ENCODE measurements at places on chromosomes 6 and 20.

DNA sequence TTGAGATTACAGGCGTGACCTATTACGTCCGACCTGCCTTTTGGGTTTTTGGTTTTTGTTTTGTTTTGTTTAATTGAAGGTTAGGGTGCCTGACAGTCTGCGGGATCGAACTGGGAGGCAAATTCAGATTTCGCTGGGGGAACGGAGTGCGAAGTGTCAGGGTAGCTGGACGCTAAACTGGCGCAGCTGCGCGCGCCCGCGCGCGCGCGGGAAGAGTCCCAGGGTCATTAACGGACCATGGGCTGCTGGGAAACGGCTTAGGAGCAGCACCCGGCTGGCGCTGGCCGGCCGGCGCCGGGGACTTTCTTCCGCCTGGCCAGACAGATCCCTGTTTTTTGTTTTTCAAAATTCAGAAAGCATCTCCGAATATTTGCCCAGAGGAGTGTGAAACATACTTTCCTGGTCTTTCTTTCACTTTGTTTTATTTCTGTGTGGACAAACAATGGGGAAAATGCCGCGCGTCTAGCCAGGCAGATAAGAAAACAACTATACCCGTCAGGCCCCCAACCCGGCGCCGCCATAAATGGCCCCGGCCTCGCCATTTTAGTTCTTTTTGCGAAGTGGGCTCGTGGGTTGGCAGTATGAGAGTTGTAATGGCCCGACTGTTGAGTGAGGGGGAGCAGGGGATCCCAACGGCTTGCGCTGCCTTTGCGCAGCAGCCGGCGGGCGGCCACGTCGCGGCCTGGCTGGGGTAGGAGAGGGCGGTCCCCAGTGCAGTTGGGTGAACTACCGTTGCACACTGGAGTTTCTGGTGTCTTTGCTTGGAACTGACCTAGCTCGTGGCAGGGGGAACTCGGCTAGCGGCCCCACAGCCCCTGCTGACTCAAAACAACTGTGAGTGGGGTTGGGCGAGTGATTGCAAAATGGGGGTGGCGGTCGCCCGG is 7.1 kb downstream of the HSPA1B start:
- DNase-seq = no peak

DNA sequence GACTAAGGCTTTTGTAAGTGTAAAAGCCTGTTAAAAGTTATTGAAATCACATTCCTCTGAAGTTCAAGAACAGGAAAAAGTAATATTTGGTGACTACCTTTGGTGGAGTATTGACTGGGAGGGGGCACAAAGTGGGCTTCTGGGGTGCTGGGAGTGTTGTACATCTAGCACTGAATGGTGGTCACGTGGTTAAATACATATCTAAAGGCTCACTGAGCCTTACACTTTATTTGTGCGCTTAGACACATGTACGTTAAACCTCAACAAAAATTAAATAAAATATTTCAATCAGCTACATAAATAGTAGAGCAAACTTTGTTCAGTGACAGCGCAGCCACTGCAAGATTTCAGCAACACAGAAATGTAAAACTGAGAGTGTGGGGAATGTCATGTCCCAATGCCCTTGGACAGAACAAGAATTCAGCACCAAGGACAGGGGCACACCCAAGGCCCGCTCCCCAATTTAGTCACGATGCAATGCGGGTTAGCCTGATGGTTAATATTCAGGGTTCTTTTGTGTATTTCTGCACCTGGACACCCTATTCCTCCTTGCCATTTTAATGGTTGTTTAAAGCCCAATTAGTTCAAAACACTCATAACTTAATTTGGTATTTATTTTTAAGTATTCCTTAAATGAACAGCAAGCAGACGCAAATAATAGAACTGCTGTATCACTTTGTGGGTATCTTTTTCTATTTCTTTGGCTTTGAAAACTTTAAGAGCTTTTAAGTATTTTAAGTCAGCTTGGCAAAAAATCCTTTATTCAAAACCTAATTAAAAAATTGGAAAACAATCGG is 37.4 kb downstream of the ANGPT4 start:
- DNase-seq = no peak

DNA sequence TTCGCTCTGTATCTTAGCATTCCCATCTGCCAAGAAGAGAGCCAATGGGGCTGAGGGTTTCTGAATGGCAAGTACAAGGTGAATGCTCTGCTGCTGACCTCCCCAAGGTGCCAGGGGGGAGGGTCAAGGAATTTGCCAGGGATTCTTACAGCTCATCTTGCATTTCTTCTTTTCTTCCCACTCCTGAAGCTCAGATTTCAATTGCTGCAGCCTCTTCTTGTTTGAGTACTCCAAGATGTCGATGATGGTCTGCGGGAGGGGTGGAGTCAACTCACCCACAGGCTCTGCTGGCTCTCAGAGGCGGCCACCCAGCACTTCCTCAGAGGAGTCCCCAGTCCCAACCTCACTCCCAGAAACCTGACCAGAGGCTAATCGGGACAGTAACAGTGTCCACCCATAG is 12.4 kb downstream of the C20orf96 start:
- DNase-seq = no peak

DNA sequence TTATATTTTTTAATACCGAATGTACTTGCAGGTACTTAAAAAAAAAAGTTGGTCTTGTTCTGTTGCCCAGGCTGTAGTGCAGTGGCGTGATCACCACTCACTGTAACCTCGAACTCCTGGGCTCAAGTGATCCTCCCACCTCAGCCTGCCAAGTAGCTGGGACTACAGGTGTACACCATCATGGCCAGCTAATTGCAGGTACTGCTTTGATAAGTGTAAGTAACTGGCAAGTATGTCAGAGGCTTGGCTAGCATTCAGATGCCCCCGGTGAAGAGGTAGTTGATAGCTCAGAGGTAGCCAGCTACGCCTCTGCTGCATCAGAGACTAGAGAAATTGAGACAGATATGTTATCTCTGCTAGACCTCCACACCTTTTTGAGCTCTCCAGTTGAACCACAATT is 40.5 kb downstream of the BTBD9 start:
- DNase-seq = no peak

GRCh38 chr20:62703853-62704228 is 4.8 kb upstream of the NTSR1 start:
- DNase-seq = no peak

GRCh38 chr20:32249030-32249738 is 28.3 kb upstream of the KIF3B start:
- no peak for DNase-seq

- no peak for DNase-seq
Measured at GRCh38 chr20:90651-91050, 3.2 kb downstream of the DEFB125 start.

DNA sequence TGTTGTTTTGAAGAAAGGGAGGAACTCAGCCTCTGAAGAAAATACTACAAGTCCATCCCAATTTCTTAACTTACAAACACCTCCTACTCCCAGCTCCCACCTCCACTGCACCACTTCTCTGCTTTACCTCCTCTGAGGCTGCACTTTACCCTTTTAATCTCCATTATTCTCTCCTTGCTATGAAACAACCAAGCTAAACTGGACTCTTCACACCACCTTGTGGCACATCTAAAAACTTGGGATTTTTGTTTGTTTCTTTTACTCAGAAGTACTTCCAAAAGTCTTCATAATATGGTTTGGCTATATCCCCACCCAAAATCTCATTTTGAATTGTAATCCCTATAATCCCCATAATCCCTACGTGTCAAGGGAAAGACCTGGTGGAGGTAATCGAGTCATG is 142.2 kb downstream of the MOXD1 start:
- no peak for DNase-seq

DNA sequence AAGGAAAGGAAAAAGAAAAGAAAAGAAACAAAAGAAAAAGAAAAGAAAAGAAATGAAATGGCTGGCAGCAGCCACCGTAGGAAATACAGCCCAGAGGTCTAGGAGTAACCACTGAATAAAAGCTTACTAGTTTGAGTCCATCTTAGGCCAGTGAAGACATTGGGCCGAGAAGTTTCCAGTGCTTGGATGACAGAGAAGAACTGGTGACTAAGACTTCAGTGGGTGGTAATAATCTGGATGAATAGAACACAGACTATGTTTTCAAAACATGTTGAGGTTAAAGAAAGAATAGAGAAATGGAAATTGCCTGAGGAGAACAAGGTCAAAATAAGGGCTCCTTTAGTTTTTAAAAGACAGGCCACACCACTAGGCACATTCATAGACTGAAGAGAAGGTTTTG is 198.8 kb downstream of the ATXN1 start:
- no peak for DNase-seq

DNA sequence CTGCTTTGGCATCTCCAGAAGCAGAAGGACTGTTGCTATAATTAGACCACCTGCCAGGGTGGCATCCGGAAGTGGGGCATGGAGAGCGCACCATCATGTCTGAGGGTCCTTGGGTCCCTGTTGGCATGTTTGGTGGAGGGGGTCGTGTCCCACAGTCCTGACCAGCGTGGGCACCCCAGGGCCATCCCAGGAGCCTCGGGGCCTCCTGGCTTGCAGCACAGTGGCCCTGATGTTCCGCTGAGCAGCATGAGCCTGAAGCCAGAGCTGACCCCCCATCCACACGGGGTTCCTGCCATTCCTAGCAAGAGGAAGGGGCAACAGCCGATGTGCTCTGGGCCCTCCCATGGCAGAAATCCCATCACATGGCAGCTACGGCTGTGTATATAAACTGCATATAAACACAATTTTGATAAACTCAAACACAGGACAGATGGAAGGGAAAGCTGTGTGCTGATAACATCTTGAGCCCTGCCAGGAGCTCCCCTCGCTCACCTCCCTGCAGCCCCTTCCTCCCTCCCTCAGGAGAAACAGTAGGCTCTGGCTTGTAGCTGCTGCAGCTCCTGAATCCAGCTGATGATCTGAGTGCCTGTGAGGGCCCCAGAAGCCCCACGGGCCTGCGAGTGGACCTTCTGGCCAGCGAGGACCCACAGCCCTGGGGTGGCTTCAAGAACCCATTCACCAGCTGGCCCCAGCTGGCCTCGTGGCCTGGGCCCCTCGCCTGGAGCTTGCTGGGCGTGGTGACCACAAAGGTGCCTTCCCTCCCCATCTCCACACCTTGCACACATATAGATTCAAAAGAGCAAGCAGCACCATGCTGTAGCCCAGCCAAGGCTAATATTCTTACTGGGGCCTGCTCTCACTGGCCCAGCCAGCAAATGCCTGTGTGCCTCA is 321.6 kb downstream of the CDH4 start:
- no peak for DNase-seq

GRCh38 chr6:30544666-30545272 is 11.5 kb downstream of the GNL1 start:
- no peak for DNase-seq

DNA sequence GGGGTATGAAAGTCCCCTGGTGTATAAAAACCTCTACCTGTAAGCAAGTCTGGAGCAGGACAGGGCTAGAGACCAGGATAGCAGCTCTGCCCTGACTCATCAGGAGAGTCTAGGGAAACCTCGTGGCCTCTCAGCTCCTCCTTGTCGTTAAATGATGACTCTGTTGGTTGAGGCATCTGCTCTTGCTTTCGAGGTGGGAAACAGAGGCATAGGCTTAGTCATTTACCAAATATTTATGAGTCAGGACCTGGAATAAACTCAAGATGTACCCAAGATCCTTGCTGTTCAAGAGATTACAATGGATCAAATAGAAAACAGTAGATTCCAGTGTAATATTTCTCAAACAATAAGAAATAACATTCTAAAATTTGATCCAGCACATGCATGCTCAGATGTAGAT is 5.5 kb downstream of the MANBAL start:
- no peak for DNase-seq

GRCh38 chr6:11232770-11233626 is 530 bp upstream of the NEDD9 start:
- no peak for DNase-seq

GRCh38 chr6:46262928-46263706 is 92.3 kb upstream of the ENPP5 start:
- no peak for DNase-seq

DNA sequence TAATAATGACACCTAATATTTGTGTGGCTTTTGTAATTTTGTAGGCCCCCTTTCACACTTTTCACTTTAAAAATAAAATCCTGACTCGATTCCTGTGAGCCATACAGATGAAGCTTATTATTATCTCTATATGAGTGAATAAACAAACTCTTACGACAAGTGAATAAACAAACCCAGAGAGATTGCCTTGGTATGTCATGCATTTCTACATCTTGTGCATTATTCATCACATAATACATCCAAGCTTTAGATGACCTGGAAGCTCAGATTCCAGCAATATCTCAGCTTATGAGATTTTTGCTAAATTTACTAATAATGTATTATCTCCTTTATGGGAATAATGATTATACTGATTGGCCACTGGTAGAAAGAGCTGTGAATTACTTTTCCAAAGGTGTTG is 248.2 kb downstream of the TBX18 start:
- DNase-seq = no peak

GRCh38 chr6:34494973-34495372 is 29.1 kb downstream of the PACSIN1 start:
- DNase-seq = no peak

- DNase-seq = no peak
Measured at GRCh38 chr6:72218125-72218524, 331.8 kb downstream of the RIMS1 start.

DNA sequence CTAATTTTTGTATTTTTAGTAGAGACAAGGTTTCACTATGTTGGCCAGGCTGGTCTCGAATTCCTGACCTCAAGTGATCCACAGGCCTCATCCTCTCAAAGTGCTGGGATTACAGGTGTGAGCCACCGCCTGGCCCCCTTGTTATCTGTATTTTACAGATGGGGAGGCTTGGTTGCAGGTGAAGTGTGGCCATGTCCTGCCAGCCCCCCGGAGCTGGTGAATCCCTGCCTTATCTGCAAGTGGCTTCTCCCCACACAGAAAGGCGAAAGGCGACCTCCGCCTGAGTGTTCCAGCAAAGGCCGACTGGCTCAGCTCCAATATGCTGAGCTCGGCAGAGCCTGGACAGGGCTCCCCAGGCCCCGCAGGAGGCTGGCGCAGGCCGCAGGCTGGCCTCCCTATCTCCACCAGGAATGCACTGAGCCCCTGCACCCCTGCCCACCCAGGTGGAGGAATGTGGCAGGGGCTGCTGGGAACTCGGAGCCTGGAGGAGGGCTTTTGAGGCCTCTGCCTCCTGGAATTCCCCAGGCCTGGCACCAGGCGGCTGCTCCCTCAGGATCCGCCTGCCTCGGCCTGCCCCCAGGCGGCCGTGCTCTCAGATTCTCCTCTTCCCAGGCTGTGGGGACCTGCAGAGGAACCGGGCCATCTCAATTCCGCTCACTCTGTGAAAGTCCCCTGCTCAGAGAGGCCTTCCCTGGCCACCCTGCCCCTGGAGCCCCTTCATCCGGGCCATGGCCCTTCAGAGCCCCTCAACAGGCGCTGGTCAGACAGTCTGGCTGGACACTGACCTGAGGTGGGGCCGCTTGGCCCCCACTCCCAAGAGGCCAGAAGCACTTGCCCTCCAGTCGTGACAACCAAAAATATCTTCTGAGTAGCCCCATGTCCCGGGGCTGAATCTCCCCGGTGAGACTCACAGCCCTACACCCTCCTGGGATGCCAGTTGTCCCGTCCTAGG is 9.3 kb upstream of the LAMA5 start:
- DNase-seq = no peak

GRCh38 chr6:39053016-39053624 is 4.5 kb downstream of the GLP1R start:
- no peak for DNase-seq

- DNase-seq = no peak
Measured at GRCh38 chr6:149961728-149962425, 1.9 kb upstream of the ULBP1 start.

Measured in thoracic aorta (tissue), 2 donors.